ENCODE measurements at places on chromosomes 2 and 18. TPM values are rescaled to one million over a fixed set of nuclear protein-coding genes. Genes with fewer than 3 reads are reported as not detected.

DNA sequence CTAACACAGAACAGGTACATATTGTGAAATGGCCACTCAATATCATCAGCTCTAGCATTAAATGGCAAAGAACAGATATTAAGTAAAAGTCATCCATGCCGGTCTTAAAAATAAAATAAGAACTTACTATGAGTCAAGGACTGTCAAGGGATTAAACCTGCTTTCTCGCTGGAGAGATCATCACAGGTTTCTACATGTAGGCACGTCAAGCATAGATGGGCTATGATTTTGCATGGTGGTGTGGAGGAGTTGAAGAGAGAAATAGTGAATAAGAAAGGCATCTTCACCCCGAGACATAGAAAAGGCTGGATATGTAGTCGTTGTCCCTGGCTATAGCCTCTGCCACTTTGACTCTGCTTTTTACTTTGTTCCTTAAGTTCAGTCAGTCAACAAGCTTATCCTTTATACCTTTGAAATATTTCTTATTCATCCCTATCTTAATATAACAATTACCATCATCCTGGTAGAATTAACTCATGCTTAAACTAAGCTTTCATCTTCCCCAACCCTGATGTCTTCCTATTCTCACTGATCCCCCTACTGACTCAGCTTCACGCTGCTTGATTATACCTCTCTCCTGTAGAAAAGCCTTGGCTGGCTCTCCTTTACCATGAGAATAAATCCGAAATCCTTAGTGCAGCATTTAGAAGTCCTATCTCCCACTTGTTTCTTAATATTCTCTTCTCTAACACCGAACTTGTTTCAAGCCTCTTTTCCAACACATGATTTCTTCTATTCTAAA lies 42.5 kb downstream of the DSC3 start:
- H3K36me3 ChIP-seq, result no peaks in the 10 kb centered on the region
- no peak overlapping the region for H3K4me3 ChIP-seq
- no peaks in the 10 kb centered on the region for H3K4me1 ChIP-seq
- DNase-seq, result no peak
- H3K27me3 ChIP-seq, result no peaks in the 10 kb centered on the region

The CYP27C1 gene
- polyA plus RNA-seq, result not detected

DNA sequence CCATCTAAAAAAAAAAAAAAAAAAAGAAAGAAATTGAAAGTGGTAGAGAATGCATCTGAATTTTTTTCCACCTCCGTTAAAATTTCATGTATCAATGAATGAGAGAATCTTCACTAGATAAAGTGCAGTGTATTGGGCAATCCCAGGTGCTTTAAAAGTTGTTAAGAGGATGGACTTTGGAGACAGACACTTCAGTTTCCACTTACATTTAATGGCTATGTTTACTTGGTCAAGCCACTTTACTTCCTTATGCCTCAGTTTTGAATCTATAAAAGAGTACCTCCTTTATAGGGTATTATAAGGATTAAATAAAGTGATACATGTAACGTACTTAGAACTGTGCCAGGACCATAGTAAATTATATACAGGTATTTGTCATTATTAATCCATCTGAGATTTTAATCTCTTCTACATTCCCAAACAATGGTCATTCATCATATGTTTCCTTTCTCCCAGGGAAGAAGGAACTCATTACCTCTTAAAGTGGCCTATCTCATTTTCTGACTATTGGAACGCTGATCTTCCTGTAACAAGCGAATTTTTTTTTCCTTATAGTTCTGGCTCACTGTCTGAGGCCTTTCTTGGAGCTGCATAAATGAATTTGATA lies 29.1 kb upstream of the TANK start:
- no peak for DNase-seq
- H3K4me3 ChIP-seq, result no peak overlapping the region
- H3K4me1 ChIP-seq, result peaks cover 21% of the 10 kb centered on the region
- peak overlapping the region; percentile 20 for H3K27ac ChIP-seq

DNA sequence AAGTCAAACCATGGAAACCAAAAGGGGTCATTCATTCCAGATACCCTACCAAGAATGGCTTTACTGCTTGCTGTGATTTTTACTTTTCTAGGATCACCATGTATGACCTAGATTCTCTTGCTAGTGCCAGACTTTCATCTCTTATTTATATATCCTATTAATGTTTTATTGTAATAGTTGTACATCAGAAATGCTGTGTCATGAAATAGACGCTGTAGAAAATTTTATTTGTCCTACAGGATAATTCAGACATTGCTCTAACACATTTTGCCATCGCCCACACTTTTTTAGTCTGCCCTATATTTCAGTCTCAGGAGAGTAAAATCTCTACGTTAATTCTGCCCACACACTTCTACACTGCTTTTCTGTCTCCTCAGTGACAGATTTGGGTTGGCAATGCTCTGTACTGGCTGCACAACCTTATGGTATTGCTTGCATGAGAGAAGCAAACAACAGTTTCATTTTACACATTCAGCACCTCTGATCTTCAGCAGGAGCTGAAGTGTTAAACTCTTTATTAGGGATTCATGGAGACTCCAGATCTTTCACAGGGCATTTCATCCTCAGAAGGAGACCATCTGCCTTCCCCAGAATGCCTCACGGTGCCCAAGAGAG lies 871.8 kb upstream of the CHAC2 start:
- H3K27me3 ChIP-seq, result no peaks in the 10 kb centered on the region
- no peak overlapping the region for H3K4me3 ChIP-seq
- no peaks in the 10 kb centered on the region for H3K4me1 ChIP-seq
- H3K27ac ChIP-seq, result no peak overlapping the region
- H3K36me3 ChIP-seq, result no peaks in the 10 kb centered on the region
- DNase-seq, result no peak

All from CD14-positive monocyte (primary cell).